Muscle of leg (tissue), 16 donors: ENCODE measurements at places on chromosomes 1 and 21. TPM values are rescaled to one million over a fixed set of nuclear protein-coding genes. Genes with fewer than 3 reads are reported as not detected.

GPR3 gene
- 0.18 TPM for total RNA-seq

BTBD19 gene
- 2.9 TPM for total RNA-seq

LCE2B gene
- not detected for total RNA-seq

SYPL2 gene
- total RNA-seq, result 57.3 TPM

SMPDL3B gene
- 0.09 TPM for total RNA-seq

KDM5B gene
- 51.9 TPM for total RNA-seq

KCND3 gene
- 0.84 TPM for total RNA-seq

C1QTNF12 gene
- 8.2 TPM for total RNA-seq

KRTAP19-3 gene
- total RNA-seq, result not detected

CYP4Z1 gene
- 0.18 TPM for total RNA-seq

JAK1 gene
- 55.2 TPM for total RNA-seq

MATN1 gene
- 0.71 TPM for total RNA-seq

SERPINC1 gene
- 0.13 TPM for total RNA-seq
